ENCODE measurements at places on chromosomes 5 and 9.

DNA sequence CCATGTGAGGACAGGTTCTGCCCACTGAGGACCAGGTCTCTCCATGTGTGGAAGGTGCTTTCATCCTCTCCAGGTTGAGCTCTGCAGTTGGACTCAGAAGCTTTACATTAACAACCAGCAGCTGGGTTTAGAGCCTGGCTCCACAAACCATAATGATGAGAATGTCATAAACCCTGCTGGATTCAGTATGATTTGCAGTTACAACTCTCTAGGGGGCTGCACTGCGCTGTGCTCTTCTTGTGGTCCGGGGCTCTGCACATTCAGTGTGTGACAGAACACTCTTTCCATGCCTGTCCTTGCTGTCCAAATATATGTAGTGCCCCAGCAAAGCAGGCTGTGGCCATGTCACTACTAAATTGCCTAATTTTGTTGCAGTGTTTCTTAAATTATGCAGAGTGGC, 334.3 kb downstream of the ICE1 start:
- no peak for DNase-seq

- no peak for DNase-seq
Observed at GRCh38 chr9:14989811-14990210, 79.6 kb upstream of the FREM1 start.

- DNase-seq, result no peak
Observed at GRCh38 chr9:13807118-13807517, 506.8 kb downstream of the NFIB start.

DNA sequence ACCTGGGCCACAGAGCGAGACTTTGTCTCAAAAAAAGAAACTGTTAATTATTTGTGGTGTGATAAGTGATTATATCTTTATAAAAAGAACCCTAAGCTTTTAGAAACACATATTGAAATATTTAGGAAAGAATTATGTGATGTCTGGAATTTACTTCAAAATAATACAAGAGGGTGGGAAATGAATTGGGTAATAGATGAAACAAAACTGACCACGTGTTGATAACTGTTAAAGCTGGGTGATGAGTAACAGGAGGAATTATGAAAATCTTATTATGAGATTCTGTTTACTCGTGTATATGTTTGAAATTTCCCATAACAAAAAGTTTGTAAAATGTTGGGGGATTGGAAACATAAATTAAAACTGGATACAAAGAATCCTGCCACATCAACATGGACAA, 33.0 kb upstream of the PPP2CA start:
- DNase-seq, result no peak

- DNase-seq, result no peak
Observed at GRCh38 chr5:154200221-154200620, 9.7 kb downstream of the GALNT10 start.

DNA sequence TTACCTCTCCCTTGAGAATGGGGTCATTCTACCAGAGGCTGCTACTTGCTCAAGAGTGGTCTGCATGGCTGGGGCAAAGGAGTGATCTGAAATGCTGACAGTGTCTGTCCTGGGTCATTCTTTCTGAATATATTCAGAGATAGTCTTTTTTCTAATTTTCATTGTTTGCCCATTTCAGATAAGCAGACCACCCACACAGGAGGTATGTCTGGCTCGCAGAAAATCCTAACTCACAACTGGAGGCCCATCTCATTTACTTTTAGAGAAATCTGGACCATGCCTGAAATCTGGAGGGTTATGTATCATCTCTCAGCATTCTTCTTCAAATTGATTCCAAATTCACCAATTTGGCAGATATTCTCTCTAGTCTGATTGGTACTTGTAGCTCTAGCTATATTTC, 227.6 kb downstream of the SEC61B start:
- DNase-seq, result no peak

DNA sequence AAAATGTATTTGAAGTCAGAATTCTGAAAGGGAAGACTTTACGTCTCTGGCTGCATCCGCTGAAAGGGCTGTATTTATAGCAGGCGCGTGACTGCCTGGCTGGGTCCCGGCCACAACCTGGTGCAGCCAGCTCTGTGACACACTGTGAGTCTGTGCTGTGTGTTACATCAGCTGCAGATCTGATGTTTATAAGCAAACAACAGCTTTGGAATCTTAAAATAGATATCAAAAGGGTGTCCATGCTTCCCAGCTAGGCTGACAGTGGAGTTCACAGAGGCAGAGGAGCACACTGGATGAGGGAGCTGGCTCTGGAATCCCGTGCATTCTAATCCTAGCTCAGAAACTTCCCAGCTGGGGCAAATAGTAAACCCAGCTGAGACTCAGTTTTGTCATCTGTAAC, 433.4 kb upstream of the BRINP1 start:
- peak; percentile 48 for DNase-seq

GRCh38 chr5:171757853-171758535, 27.6 kb upstream of the SMIM23 start:
- peak; percentile 52 for DNase-seq

DNA sequence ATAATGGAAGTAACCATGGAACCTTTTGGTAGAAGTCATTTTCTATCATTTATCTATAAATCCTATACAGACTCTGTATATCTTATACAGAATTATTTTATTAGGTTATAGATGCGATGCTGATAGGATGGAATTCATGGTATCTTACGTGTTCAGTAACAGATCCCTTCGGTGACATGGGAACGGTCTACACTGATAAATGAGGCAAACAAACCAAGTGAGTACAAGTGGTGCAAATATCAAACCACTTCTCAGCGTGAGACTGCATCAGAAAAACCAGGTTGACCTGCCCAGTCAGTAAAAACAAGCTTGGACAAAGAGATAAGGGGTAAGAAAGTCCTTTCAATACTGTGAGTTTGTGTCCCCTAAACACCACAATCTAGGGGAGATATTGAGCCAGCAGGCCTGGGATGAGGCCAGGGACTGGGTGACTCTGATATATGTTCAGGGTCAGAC, 215.5 kb downstream of the GAPVD1 start:
- no peak for DNase-seq

GRCh38 chr5:168260353-168261226, 30.9 kb upstream of the WWC1 start:
- DNase-seq, result no peak

DNA sequence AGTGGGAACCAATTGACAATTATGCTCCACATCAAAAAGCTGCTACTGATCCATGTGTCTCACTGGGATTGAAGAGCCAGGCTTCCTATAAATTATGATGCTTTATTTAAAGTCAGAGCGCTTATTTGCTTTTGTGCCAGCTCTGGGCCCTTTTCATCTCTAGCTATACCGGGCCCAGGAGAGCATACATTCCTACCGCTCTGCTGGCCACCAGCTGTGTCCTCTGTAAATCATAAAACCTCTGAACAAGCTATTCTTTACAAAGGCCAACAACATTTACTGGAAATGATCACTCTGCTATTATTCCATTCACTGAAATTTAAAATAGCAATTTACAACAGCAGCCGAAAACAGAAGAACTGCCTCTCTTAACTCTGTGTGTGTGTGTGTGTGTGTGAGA, 86.6 kb downstream of the ZNF608 start:
- DNase-seq, result no peak

- no peak for DNase-seq
Observed at GRCh38 chr5:80925931-80926330, 34.2 kb upstream of the RASGRF2 start.

- DNase-seq, result no peak
Observed at GRCh38 chr9:19788152-19788551, 685 bp downstream of the SLC24A2 start.

DNA sequence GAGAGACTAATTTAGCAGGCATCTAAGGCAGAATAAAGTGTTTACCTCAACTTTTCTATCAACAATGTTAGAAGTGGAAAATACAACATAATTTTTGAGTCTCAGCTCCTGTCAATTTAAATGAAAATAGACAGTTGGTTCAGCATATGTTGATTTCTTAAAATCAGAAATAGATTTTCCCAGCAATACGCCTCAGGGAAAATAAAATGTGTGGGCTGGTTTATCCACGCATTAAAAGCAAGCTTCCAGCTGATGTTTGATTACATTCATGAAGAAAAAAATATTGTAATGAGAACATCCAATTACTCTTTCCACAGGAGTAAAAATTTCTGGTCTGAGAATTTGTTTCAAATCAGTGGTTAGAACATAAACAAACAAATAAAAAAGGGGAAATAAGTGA, 166.3 kb downstream of the PDE4D start:
- no peak for DNase-seq

DNA sequence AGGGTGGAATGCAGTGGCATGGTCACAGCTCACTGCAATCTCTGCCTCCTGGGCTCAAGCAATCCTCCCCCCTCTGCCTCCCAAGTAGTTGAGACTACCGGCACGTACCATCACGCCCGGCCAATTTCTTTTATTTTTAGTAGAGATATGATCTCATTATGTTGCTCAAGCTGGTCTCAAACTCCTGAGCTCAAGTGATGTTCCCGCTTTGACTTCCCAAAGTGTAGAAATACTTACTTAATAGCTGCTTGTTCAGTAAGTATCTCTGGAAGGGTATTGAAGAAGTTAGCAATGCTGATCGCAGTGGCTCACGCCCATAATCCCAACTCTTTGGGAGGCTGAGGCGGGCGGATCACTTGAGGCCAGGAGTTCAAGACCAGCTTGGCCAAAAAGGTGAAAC, 35.7 kb upstream of the PLIN2 start:
- no peak for DNase-seq

DNA sequence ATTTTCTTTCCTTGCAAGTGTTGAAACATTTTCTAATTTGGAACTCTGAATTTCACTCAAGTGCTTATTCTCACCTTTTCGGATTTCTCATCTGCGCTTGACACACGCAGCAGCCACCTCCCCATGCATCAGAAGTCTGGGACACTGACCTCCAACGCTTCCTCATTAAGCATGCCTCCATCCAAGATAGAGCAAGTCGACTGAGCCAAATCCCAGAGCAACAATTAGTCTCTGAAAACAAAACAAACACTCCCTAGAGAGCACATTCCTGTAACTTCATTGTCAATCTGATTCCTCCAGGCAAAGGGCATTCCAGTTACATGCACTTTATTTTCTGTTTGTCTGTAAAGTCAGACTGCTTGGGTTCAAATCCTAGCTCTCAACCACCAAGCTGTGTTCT, 5.7 kb downstream of the CD180 start:
- peak; percentile 10 for DNase-seq

DNA sequence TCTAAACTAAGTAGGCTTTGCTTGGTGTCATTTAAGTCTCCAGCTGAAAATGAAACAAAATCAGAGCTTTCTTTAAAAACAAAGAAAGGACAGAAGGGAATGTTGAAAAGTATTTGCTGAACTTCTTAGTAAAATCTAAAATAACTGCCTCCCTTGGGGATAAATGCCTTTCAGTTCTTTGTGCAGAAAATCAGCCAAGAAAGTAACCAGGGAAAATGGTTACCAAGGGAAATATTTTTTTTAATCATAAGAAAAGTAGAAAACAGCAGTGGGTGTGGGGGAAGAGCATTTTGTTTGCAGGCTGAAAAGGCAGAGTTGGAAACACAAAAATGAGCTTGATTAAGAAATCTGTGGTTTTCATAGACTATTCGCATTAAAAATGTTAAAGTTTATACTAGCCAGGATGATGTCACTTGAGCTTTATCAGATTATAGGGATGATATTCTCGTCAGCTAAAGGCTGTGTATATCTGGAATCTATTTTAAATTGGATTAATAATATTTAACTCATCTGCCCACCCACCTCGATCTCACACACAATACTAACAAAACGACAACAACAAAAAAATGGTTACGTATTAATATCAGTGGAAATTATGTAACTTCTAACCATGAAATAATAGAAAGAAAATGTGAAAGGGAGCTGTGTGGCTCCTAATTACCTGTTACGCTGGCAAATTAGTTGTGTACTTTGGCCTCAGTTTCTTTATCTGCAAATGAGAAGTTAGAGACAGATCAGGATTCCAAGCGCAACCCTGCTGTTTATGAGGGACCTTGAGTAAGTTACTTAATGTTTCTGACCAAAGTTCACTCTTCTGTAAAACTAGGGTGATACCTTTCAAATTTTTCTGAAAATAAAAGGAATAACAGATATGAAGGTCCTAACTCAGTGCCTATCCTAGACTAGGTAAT, at the start of gene ECM2:
TSS of gene ECM2 (minus strand) at position 51 of the 911 bp plus-strand sequence. CDS start 13,124 bp downstream, outside the sequence.
- DNase-seq, result peak; percentile 78

- DNase-seq, result no peak
Observed at GRCh38 chr9:93533863-93534262, 42.5 kb upstream of the PHF2 start.

DNA sequence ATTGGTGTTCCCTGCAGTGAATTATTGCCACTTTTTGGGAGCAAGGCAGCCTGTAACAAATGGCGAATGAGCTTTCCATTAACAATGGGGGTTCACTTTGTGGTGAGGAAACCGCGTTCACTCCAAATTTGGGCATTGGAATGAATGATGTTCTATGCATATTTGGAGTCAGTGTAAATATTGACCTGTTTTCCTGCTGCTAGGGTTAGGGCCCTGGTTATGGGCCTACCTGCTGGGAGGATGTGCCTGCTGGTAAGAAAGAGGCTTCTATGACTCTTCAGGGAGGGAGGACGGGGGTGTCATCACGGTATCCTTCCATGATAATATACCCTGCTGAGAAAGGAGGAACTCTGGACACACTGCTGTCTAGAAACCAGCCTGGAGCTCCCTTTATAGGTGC, 29.0 kb downstream of the C9orf50 start:
- no peak for DNase-seq

- DNase-seq, result peak; percentile 75
Observed at GRCh38 chr9:90966480-90967144, 165.0 kb downstream of the SYK start.

DNA sequence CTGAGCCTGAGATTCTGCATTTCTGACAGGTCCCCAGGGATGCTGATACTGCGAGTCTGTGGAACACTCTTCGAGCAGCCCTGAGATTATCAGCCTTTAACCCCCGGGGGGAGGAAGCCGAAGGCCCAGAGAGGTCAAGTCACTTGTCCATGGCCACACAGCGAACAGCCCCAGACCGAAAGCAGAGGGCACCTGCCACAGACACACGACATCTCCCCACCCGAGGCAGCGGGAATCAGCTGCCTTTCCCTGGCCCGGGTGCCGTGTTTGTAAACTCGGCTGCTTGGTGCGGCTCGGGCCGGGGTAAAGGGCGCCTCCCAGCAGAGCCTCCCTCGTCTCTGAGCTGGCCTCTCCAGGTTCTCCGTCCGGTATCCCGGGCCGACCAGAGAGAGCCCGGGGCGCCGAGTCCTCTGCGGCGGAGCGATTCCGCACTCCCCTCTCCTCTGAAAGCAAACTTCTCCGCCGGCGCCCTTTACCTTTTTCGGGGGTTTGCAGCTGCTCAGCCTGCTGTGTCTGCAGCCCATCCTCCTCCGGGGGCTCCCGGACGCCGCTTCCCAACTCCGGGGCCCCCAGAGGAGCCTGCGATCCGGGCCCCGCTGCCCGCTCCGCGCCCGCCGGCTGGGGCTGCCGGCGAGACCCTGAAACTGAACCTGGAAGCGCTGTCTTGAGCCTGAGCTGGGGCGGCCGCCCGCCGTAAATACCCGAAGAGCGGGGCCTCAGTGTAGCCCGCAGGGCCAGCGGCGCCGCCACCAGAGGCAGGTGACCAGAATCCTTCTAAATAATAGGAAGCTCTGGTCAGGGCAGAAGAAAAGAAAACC, at the start of gene CCDC69:
TSS of gene CCDC69 (minus strand) at position 646 of the 818 bp plus-strand sequence. CDS start at position 524, 122 bp downstream.
- DNase-seq, result peak; percentile 84

DNA sequence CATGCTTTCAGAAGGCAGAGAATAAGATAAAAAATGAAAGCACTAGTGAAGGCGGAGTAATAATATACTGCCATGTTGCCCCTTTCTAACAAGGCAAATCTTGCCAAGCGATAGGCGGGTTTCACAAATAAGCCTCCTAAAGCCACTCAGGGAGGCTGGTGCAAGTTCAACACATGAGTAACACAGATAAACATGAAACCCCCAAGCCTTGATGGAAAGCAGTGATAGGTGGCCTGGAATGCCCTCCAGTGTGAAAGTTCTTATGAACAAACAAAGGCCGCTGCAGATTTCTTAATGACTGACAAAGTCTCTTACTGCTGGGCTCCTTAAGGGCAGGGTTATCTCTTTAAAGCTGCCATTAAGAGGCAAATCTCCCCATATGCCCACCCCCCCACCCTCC, 154.7 kb downstream of the ZDHHC21 start:
- no peak for DNase-seq

All from adipocyte (in vitro differentiated cells).